ENCODE measurements at places on chromosomes 12 and 14. TPM values are rescaled to one million over a fixed set of nuclear protein-coding genes. Genes with fewer than 3 reads are reported as not detected.

The FOXN4 gene
- total RNA-seq: not detected

The PGF gene
- not detected for total RNA-seq

The LRRIQ1 gene
- not detected for total RNA-seq

The NAA30 gene
- 17.6 TPM for total RNA-seq

The GLT1D1 gene
- total RNA-seq: 0.53 TPM

The SELPLG gene
- total RNA-seq: 36.9 TPM

Data from activated CD4-positive, alpha-beta T cell treated with anti-CD3 and anti-CD28 coated beads for 36 hours (primary cell).